ENCODE measurements at places on chromosomes 3 and 15.

GRCh38 chr15:99279827-99280226 lies 28.5 kb downstream of the LRRC28 start:
- no peak for DNase-seq

DNA sequence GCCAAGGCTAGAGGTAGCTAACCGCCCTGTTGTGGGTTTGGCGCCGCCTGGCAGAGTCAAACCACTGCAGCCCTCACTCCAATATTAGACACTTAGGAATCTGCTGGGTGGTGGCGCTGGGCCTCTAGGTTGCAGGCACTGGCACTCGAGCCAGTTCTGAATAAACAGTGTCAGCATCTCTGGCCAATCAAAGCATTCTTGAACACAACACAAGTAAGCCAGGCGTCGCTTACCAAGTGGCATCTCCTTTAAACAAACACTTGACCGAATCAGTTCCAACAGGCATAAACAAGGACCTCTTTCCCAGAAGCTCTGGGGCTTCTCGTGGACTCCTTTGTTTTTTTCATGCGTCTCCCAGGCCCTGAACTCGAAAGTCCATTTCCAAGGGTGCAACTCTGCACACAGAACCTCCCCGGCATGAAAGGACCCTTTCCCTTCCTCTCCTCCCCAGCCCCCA lies 82.3 kb downstream of the LRIG1 start:
- no peak for DNase-seq

- no peak for DNase-seq
Observed at GRCh38 chr3:78872195-78872594, 895.6 kb downstream of the ROBO1 start.

DNA sequence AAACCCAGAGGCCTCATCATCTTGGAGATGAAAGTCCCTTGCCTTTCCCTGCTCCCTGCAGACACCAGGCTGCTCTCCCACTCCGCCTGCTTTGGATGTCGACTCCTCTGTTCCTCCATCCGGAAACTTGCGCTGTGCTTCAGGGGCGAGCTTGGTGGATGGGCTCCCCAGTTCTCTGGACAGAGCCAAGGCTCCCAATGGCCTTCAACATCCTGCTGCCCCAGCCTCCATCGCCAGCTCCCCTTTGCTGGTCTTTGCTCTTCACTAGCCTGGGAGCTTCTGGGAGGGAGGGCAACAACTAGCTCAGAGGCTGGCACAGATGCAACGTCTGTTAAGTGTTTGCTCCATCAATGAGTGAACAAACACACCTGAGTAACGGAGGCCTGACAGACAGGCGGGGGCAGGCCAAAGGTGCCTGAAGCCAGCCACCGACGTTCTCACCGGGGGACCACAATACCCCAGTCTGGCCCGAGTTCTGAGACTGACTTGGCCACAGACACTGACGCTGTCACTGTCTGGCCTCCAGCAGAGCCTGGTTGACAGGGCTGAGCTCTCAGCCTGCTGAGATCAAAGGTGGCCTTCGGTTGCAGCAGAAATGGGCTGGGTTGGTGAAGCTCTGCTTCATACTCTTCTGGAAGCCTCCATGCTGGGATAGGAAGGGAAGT lies 39.0 kb downstream of the RGMA start:
- no peak for DNase-seq

DNA sequence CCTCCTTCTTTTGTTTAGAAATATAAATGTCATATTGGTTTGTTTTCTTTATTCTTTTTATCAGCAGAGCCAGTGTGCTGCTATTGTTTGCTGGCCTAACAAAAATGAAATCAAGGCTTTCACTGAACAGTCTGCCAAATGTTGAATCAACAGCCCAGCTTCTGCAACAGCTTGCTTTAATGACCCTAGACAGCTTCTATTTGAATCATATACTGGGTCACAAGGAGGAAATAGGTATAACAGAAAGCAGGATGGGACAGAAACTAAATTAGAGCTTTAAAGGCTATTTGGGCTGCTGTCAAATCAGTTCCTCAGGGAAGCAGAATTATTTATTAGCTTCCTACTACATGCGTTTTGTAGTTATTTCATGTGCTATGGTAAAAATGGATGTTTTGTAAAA lies 12.1 kb upstream of the DNAJC13 start:
- DNase-seq: no peak

All from stimulated activated CD8-positive, alpha-beta memory T cell treated with anti-CD3 and anti-CD28 coated beads, Interleukin-12 subunit alpha, Interleukin-12 subunit beta, amount 100 ng/mL, for 1 hour (primary cell).